ENCODE measurements at places on chromosomes 16 and 17.
A peak's percentile ranks its signal among the peaks of the same experiment; 100 is the strongest.

DNA sequence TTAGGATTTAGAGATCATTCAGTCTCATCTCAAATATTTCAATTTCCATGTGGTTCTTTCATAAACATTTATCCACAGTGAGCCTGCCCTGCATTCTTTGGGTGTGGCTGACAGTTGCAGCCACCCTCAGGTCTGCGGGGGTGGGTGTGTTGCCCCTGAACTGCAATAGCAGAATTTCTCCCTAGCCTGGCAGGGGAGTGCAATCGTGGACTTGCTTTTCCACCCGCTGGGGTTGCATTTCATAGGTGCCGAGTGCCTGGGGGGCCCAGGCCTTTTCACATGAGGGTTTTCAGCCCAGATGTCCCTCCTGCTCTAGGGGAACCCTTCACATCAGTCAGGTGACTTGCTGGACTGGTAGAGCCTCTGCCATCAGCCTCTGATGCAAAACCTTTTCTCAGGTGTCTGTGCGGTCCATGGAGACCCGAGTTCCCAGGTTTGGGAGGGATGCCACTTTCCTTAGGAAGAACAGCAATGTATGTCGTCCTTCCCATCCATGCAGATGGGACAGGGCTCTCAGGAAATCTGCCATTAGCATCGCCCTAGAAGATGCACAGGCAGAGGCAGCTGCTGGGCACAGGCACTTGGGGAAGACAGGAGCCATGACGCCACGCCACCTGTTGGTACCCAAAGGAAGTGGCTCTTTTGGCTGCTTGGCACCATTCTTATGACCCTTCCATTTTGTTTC, 2.4 kb upstream of the USP36 start:
- DNase-seq, result peak; percentile 70

DNA sequence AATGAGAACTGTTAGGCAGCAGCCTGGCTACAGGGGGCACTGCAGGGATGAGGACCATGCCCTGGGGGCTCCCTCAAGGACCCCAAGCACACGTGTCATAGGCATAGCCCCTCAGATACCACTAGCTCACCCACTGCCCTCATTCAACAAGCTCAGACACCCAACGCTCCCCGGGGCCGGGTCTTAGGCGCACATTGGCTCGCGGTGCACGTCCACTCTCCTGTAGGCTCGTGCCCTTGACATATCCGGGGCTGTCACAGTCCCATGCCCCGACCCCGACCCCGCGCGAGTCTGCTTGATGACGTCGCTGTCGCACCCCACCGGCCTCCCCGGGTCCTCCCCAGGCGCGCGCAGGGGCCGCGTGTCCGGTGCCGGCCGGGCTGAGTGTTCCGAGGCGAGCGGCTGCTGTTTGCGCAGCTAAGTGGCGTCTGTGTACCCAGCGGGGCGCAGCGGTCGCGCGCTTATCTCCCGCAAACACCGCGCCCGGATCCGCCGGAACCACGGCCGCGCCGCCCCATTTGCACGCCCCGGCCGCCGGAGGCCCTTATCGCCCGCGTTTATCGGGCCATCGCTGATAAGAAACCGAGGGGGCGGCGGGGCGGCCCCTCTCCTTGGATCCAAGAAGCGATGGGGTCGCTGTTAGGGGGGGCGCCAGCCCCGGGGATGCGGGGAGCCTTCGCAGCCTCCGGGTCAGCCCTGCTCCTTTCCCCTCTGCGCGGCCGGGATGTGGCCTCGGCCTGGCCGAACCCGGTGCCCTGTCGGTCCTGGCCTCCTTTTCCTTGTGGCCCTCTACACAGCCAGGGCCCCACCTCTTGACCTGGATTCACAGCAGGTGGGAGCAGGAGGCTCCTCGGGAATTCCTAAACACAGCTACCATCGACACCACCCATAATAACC, 20.7 kb upstream of the NAGS start:
- DNase-seq, result peak; percentile 20

DNA sequence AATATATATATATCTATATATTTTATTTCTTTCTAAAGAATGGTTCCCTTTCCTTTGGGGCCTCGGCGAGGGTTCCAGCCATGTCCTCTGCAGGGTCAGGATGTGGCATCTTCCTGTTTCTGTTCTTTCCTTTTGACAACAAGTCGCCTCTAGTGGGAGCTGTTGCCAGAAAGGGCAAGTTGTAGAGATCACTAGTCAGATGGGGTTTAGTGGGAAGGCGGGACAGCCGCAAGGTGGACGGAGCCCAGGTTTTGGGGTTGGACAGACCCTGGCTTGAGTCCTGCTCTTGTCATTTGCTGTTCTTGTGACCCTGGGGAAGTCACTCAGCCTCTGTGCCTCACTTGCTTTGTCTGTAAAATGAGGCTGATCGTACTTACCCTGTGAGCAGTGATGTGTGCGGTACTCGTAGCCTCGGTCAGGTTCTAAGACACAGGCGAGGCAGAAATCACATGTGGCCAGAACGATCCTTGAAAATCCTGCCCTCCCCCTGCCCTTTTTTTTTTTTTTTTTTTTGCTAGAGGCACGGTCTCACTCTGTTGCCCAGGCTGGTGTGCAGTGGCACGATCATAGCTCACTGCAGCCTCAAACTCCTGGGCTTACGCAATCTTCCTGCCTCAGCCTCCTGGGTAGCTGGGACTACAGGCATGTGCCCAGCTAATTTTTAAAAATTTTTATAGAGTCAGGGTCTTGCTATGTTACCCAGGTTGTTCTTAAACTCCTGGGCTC, 80.1 kb downstream of the ABCC6 start:
- peak; percentile 20 for DNase-seq

- DNase-seq, result peak; percentile 77
Observed at GRCh38 chr17:76869496-76870376, 1.5 kb downstream of the MGAT5B start.

DNA sequence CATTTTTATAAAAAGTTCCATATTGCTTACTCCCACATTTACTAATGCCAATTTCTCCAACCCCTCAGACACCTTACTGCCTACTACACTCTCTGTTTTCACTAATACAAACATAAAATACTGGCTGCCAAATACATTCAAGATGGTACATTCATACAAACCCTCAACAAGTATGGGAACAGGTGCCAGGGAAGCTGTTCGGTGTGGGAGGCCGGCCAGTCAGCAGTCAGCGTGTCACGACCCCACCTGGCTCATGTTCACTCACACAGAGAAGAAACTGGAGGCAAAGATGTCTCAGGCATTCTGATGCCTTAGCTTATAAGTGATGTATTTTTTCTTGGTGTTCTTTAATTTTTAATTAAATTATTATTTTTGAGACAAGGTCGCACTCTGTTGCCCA, 42.4 kb upstream of the TRAP1 start:
- no peak for DNase-seq

DNA sequence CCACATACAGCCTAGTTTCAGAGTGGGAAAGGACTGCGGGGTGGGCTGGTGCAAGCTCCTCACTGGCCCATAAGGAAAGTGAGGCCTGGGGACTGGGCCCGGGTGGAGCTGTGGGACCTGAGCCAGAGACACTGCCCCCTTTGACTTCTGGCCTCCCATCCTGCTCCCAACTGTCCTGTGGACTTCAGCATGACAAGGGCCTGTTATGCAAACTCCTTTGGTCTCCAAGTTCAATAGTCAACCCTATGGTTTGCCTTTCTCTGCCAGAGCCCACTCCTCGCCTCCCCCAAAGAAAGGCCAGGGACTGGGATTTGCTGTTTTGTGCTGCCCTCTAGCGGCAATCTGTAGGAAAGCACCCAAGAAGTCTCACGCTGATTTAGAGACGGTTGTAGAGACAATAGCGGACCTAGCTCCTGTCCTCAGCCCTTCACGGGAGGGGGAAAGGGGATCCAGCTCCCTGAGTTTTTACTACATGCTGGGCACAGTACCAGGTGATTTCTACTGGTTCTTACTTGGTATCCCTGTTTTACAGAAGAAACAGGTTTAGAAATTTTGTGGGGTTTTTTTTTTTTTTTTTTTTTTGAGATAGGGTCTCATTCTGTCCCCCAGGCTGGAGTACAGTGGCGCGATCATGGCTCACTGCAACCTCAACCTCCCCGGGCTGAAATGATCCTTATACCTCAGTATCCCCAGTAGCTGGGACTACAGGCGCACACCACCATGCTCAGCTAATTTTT, 1.2 kb upstream of the TLCD3B start:
- DNase-seq, result peak; percentile 94

- DNase-seq, result no peak
Observed at GRCh38 chr17:57350266-57350665, 93.9 kb downstream of the MSI2 start.

GRCh38 chr16:80628254-80628653, 87.5 kb downstream of the DYNLRB2 start:
- DNase-seq, result no peak

GRCh38 chr16:27377666-27378485, 24.1 kb upstream of the IL21R start:
- DNase-seq, result no peak

DNA sequence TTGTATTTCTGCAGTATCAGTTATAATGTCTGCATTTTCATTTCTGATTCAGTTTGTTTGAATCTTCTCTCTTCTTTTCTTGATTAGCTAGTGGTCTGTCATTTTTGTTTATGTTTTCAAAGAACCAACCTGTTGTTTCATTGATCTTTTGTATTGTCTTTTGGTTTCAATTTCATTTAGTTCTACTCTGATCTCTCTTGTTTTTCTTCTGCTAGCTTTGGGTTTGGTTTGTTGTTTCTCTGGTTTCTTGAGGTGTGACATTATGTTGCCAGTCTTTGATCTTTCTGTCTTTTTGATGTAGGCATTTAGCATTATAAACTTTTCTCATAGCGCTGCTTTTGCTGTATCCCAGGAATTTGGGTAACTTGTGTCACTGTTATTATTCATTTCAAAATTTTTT, 107.2 kb downstream of the PHKB start:
- no peak for DNase-seq

- DNase-seq, result peak; percentile 43
Observed at GRCh38 chr16:74107795-74108610, 188.6 kb upstream of the PSMD7 start.

- DNase-seq, result no peak
Observed at GRCh38 chr17:71725811-71726210, 395.0 kb upstream of the SOX9 start.

DNA sequence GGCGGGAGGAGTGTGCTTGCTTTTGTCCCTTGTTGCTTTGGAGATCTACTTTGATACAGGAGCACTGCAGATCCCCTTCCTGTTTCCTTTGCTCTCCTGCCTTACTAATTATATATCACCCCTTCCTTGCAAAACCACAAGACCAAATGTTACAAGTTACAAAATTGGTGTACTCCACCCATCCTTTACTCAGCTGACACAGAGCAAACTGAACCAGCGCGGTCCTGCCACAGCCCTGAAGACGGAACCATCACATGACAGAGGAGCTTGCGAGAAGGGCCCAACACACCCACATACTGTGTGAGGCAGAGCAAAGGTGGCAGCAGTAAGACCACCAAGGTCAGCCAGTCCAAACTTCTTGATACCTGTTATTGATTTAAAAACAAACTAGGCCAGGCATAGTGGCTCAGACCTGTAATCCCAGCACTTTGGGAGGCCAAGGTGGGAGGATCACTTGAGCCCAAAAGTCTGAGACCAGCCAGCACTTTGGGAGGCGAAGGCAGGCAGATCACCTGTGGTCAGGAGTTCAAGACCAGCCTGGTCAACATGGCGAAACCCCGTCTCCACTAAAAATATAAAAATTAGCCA, 33.2 kb downstream of the CYTH1 start:
- no peak for DNase-seq

- no peak for DNase-seq
Observed at GRCh38 chr17:48728232-48729231, at the start of gene HOXB13. TSS of gene HOXB13 (minus strand) at chr17:48728750. CDS start at chr17:48728593, 157 bp downstream.

DNA sequence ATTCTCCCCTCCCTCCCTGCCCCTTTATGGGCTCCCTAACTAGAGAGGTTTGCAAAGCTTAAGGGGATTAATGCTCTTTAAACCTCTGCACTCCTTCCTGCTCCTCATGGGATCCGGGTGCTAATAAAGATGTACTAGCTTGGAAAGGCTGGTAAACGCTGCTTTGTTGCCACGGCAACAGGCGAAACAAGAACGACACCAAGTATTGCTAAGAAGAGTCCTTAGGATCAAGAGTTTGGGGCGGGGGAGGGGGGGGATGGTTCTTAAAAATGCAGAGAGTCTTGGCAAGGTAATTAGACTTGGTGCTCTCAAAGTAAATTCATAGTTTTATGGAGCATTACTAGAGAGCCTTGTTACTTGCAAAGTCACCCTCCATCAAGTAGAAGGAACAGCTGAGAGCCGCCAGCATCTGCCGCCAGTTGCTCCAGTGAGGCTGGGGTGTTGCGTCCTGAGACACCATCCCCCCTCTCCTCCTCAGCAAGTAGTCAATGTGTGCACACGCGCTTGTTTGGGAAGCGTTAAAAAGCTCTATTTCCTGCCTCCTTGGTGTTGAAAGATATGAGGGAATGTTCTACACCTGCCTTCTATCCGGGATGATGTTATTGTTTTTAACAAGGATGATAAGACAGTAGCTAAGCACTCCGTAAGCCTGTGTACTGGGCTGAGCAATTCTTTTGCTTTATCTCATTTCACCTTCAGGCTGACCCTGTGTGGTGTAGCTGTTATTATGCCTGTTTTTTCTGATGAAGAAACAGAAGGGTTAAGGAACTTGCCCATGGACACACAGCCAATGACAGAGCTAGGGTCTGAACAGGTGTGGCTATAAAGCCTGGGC, 190.9 kb downstream of the CCDC182 start:
- no peak for DNase-seq
